ENCODE measurements at places on chromosomes 5 and 9. TPM values are rescaled to one million over a fixed set of nuclear protein-coding genes. Genes with fewer than 3 reads are reported as not detected.

DNA sequence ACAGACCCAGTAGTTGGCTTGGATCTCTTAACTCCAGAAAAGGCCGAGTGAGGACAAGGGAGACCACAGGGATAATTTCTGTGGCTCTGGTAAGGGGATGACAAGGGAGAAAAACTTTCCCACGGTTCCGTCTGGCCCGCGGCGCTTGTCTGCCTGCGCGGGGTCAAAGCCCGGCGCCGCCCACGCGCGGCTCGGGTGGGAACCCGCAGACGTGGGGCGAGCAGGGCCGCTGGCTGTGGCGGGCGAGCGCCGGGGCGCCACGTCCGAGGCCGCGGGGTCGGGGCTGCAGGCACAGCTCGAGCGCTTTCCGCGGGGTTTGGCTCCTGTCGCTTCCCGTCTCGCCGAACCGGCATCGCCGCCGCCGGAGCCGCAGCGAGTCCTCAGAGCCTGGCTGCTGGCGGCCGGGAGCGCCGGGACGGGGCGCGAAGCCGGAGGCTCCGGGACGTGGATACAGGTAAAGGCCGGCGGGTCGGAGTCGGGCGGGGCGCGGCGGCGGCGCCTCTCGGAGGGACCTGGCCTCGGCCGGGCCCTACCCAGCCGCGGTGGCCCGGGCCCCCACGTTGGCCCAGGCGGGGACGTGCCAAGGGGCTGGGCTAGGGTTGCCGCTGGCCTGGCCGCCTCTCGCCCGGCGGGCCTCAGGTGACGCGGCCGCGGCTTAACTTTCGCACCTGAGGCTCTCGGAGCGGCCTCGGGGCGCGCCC lies at the start of gene RNF180:
Gene RNF180 (plus strand): TSS at position 344 of the 701 bp plus-strand sequence. CDS start 34,965 bp downstream, outside the sequence.
- no peak for DNase-seq

DNA sequence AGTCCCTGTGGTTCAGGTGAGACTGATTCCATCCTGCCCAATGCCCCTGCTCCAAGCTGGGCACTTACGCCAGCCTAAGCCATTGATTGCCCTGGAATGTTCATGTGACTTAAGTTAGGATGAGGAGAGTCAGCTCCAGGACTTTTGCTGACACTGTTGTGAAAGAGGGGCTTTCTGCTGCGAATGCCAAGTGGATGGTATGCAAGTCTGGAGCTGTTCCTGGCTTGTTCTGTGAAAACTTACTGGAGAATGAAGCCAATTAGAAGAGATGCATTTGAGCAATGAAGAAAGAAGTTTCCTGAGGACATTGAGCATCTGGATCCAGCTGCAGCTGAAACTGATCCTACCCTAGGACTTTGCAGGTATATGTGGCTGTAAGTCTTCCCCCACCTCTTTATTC lies 61.2 kb upstream of the ZFR start:
- DNase-seq: no peak

DNA sequence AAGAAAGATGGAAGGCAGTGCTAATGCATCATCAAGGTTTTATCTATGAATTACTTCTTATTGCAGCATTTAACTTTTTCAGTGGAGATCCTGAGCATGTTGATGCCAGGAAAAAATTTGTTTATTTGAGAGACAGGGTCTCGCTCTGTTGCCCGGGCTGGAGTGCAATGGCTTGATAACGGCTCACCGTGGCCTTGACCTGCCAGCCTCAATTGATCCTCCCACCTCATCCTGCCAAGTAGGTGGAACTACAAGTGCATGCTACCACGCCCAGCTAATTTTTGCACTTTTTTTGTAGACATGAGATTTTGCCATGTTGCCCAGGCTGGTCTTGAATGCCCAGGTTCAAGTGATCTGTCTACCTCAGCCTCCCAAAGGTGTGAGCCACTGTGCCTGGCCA lies 47.2 kb downstream of the AOPEP start:
- no peak for DNase-seq

DNA sequence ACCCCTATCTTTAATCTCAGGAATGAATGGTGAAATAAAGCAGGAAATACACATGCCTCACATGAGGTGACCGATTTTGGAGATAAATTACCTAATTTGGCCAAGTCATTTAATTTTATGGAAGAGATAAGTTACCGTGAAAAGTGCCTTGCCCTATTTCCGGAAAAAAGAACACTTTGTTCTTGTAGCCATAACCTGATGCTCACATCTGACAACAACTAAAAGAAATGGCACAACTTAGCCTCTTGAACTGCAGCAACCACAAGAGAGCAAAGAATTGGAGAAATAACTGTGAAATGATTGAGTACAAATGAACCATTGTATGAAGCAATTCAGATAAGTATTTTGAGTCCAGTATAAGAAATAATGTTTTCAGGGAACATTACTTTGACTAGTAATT lies 628.1 kb upstream of the TYRP1 start:
- no peak for DNase-seq

The USP20 gene
- total RNA-seq: 18.5 TPM

DNA sequence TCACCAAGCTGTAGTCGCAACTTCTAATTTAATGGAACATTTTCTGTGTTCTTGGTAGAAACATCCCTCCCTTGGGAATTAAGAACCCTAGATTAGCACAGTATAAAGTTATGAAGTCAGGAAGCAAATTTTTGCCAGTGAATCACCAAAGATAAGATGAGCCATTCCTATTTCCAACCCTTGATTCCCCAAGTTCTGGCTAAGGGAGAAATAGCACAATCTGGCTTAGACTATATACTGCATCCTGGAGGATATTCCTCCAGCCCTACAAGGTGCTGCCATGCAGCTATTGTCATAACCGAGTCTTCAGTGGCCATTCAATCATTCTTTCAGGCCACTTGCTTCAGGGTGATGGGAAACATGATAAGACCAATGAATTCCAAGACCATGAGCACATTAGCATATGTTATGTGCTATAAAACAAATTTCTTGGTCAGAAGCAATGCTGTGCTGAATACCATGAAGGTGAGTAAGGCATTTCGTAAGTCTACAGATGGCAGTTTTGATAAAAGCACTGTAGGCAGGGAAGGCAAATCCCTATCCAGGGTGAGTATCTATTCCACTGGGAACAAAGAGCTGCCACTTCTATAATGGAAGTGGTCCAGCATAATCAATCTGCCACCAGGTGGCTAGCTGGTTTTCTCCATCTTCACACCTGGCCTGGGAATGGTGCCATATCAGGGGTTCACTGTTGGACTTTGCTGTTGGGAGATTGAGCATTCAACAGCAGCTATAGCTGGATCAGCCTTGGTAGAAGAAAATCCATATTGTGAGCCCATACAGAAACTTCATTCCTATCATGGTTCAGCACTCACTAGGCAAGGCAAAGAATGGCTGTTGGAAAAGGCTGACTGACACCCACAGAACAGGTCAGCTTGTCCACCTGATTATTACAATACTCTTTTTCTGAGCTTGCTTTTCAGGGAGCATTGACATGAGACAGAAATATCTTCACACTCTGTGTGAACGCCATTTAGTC lies 19.6 kb upstream of the ARL15 start:
- no peak for DNase-seq

DNA sequence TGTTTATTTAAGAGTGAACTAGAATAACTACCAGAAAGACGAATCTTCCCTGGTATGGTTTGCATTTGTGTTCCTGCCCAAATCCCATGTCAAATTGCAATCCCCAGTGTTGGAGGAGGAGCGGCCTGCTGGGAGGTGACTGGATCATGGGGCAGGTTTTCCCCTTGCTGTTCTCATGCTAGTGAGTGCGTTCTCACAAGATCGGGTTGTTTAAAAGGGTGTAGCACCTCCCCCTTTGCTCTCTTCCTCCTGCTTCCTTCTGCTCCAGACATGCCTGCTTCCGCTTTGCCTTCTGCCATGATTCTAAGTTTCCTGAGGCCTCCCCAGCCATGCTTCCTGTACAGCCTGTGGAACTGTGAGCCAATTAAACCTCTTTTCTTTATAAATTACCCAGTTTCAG lies 210.3 kb upstream of the TBC1D2 start:
- no peak for DNase-seq

DNA sequence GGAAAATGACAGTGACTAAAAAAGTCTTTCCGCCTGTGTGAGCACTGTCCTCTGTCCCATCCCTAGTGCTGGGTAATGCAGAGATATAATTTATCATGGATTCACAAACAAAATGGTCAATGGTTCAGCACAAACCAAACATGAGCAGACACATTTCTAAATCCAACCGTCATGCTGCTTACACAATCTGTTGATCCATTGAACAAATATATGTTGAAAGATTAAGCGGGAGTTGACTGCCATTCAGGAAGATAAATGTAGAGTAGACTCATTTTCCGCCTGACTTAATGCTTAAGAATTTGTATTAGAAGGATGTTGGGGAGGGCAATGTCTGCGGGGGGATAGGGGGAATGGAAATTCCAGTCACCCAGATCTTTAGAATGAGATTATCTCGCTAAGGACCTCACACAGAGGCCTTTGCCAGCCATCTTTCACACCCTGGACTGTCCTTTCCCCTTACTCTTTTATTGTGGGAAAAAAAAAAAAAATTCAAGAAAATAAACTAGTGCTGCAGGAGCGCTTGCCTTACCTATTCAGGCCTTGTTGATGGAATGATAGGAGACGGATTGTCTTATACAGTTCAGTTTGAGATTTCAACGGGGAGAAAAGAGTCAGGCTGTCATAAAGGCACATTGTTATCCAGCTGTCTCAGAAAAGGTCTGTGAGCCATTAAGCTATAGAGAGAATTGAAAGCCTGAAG lies 153.7 kb downstream of the TLE1 start:
- no peak for DNase-seq

DNA sequence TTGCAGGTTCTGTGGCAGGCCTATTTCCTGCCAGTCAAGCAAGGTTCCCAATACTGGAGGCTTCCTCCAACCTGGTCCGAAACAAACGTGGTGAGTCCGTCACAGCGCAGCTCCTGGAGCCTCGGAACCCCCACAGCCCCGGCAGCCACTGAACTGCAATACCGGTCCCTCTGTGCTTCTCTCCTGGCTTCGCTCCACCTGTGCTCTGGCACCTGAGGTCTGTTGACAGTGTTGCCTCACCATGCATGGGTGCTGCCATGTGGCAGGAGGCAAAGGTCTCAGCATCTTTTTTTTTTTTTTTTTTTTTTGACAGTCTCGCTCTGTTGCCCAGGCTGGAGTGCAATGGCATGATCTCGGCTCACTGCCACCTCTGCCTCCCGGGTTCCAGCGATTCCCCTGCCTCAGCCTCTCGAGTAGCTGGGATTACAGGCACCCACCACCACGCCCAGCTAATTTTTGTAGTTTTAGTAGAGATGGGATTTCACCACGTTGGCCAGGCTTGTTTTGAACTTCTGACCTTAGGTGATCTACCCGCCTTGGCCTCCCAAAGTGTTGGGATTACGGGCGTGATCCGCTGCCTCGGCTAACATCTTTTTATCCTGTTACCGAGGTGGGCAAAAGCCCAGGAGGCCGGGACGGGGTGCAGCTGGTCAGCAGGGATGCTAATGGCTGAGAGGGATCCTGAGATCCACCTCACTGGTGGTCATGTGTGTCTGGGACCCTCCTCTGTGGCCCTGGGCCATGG lies 57.1 kb upstream of the RNU6ATAC start:
- no peak for DNase-seq

- DNase-seq: no peak
Observed at GRCh38 chr9:127149010-127149409, 26.6 kb upstream of the ANGPTL2 start.

DNA sequence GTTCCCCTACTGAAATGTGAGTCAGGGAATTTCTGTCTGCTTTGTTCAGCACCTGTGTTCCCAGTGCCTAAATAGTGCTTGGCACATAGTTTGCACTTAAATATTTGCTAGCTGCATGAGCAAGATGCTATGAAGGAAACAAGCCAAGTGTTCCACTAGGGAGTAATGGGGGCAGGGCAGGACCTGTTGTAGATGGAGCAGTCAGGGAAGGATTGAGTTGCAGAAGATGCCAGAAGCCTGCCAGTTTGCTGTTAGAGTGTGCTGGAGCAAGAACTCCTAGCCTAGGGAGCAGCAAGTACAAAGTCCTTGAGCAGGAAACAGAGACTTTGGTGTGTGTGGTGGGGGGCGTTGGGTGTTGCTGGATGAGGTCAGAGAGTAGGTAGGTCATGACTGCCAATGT lies 87.5 kb downstream of the DAB2IP start:
- no peak for DNase-seq

DNA sequence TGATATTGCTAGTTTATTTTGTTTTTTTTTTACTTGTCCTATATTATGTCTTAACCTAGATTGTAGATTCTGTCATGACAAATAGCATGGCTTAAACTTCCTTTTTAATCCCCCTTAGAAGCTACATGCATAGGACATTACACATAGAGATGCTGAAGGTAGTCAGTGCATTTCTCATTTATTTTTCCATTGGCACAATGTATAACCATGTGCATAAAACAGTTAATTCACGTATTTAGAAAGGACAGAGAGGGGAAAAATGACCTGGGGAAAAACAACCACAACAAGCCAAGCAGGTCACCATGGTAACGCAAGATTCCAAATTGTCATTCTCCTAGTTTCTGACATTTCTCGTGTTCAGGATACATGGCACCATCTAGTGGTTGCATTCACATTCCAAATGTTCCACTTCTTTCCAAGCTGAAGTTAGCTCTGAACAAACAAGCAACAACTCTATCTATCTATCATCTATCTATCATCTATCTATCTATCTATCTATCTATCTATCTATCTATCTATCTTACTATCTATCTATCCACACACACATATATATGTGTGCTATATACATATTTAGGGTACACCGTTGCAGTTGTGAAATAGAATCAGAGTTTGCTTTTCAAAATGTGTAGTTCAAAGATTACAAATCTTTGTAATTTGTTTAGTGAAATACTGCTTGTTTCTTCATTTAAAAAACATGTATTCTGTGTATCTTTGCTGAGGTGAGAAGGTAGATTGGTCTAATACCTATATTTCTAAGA lies 487.2 kb upstream of the ST8SIA4 start:
- DNase-seq: no peak

GRCh38 chr9:89814340-89815040 lies 209.7 kb downstream of the GADD45G start:
- no peak for DNase-seq

GRCh38 chr5:104947076-104947475 lies 1384.5 kb upstream of the NUDT12 start:
- no peak for DNase-seq

DNA sequence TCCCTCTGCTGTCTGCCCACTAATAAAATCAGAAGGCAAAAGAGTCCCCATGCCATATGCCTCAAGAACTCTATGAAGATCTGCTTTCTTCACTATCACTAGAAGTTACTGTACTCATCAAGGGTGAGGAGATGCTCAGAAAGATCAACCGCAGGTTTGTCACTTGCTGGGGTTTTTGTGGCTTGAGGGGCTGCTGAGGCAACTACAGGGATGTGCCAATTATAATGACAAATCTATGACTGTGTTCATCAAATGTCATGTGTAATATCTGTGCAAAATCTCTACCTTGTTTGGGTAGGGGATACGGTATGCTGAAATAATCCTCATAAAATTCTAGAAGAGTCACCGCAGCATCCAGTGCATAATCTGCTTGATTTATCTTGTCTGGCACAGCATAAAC lies 13.0 kb downstream of the ERAP1 start:
- DNase-seq: no peak

GRCh38 chr5:77015938-77016569 lies 14.2 kb upstream of the AGGF1 start:
- DNase-seq: no peak

The INSL6 gene
- not detected for total RNA-seq
